ENCODE measurements at places on chromosomes 12 and 14.

DNA sequence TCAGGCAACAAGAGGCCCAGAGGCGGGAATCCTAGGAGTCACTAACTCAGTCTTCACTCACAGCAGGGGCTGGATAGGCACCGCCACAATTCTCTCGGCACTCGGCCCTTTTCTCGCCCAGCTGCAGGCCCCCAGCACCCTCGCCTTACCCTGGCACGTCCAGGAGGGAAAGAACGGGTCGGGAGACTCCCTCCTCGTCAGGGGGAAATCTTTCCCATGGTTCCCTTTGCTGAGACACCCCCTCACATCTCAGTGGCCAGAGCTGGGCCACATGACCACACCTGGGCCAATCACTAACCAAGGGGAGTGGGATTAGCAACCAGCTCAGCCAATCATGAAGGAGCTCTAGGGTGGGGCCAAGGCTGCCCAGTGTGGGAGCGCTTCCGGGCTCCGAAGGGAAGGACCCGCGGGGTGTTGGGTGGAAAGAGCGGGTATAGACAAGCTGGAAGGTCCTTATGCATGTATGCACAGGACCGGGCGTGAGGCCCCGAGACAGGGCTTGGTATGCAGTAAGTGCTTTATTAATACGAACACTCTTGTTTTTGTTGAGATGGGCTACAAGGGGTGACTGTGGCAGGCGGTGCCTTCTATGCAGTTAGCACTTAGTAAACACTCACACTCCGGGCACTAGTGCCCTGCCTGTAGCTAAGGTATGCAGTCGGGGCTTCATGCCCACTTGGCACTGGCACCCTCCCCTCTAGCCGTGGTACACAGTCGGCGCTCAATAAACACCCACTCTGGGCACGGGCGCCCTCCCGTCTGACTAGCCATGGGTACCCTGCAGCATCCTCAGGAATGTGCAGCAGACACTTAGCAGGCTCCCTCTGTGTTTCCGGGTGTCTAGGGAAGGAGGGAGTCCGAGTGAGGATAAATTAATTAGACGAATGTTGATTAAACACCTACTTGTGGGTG is 40.3 kb downstream of the ADGRD1 start:
- no peak for DNase-seq

- DNase-seq: no peak
Observed at GRCh38 chr12:112115259-112116045, 6.9 kb upstream of the NAA25 start.

GRCh38 chr14:71382315-71382714 is 475.1 kb downstream of the PCNX1 start:
- DNase-seq: no peak

DNA sequence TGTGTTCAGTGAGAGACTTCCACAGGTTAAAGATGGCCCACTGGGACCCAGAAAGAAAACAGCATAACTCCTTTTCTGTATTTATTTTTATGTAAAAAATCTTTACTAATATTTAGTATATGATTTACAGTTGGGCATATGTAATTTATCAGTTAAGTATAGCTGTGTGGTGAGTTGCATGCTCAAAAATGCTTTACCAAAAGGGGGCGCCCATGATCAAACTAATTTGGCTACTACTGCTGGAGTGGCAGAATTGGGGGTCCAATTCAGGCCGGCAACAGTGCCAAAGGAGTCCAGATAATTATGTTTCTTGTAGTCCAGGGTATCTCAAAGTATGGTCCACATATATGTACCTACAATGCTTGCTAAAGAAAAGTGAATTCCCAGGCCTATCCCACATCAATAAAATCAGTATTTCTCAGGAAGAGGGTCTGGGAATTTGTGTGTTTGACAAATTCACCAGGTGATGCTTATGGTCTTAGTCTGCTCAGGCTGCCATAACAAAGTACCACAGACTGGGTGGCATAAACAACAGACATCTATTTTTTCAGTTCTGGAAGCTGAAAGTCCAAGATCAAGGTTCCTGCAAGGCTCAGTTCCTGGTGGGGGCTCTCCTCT is 152.0 kb downstream of the KTN1 start:
- DNase-seq: peak; percentile 64

- DNase-seq: no peak
Observed at GRCh38 chr14:102221026-102221425, 81.3 kb downstream of the WDR20 start.

GRCh38 chr14:105387530-105387922 is 10.8 kb upstream of the TEX22 start:
- no peak for DNase-seq

DNA sequence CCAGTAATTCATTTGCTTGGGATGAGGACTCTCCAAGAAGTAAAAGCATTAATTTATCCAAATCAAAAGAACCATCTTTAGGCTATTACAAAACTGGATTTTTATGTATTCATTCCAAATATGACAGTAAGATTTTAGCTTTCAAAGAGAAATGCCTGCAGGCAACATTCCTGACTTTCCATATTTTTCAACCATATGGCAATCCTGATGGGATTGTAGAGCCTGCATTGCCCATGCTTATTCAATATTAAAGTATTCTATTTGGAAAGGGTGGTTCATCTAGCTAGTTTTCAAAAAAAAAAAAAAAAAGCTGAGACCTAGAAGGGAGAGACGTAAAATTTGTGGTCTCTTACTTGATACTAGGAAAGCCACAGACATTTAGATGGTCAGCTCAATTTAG is 1253.7 kb downstream of the LRFN5 start:
- DNase-seq: no peak

DNA sequence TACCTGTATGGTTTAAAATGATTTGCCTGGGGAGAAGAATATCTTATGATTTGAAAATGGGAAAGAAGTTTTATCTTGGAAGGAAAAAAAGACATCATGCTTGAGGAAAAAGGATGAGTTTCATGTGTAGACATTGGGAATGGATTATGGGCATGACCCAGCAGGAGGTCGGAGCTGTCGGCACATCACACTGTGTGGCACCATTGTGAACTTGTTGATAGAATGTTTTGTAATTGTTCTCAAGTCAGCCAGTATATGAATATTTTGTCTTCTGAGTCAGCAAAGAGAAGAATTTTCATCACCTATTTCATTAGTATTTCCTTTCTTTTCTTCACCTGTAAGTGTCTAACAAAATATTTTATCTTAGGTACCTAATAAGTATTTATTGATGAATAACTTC is 60.0 kb upstream of the HMGA2 start:
- no peak for DNase-seq

DNA sequence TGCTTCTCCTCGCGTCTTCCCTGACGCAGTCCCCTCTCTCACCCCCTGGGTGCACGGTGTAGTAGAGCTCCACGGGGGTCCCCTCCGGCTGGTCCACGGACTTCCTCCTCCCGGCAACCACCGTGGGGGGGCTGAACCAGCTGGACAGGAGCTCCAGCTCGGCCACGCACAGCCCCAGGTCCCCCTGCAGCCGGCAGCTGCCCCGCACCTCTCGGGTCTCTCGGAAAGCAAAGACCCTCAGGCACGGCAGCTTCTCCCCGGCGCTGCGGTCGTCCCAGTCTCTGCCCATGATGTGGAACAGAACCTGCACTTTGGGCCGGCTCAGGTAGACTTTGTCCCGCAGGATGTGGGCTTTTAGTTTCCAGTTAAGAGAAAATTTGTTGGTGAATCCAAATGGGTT is 203.8 kb downstream of the TMEM132D start:
- no peak for DNase-seq

DNA sequence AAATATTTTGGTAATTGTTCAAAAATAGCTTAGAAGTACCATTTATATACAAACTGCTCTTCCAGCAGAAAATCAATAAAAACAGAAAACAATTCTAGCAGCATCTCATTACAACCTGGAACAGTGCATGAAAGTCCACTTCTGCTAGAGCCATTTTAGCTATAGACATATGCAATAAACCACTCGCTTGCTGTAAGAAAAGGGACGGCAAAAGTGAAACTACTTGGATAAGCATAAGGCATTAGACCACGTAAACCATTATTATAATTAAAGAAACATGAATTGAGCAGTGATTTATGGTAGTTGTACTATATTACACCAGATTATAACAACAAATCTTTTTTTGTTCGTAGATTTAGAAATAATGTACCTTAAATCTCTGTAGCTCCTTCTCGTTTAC is 48.7 kb downstream of the LRIG3 start:
- no peak for DNase-seq

- DNase-seq: no peak
Observed at GRCh38 chr12:67952787-67953186, 36.5 kb upstream of the IFNG-AS1 start.

DNA sequence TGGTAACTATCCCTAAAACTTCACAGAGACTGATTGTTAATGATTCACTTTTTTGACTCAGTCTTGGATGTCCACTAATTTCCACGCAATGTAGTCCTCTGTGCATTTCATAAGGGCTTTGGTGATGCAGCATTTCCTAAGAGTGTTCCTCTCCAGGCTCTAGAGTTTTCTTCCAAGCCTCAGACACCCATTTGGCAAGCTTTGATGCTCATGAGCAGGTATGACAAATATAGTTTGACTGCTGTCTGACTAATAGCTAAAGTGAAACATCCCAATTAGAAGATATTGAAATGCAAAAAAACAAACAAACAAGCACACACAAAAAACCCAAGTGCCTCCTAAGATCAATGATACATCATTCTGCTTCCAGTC is 1.5 kb upstream of the VAMP1 start:
- DNase-seq: no peak

GRCh38 chr12:1848146-1848545 is 27.8 kb downstream of the LRTM2 start:
- no peak for DNase-seq

DNA sequence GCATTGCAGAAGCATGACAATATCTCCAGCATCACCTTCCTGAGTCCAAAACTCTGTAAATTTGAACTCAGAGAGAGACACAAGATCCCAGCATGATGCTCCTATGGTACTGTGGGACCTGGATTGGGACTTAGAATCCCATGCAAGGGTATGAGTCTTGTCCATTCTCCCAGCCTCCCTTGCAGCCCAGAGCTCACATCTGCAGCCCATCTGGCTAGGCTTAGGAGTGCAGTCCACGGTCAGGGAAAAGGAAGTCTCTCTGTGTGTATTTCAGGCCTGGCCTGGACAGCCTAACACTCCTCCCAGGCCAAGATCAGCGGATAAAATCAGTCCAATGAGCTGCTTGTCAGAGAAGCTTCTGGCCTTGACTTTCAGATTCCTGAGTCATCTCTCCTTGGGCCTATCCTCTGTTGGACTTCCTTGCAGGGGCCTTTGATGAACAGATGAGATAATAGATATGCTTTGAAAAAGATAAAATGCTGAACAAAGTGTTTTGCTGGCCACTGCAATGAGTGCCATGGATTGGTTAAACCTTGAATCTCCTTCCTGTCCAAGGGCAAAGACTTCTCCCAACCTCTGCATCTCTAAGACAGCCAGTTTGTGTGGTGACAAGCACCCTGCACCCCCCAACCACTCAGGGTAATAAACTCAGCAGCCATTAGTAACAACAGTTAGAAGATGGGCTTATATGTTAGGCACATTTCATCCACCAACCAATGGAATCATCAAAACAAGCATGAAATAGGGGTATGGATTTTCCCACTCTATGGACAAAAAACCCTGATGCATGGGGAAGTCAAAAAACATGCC is 412.8 kb upstream of the TBX3 start:
- no peak for DNase-seq

GRCh38 chr14:93980456-93981201 is 4.3 kb upstream of the ASB2 start:
- no peak for DNase-seq

GRCh38 chr14:90454041-90455000 is 57.5 kb downstream of the CALM1 start:
- no peak for DNase-seq

GRCh38 chr12:58117667-58118066 is 176.3 kb downstream of the ATP23 start:
- no peak for DNase-seq

DNA sequence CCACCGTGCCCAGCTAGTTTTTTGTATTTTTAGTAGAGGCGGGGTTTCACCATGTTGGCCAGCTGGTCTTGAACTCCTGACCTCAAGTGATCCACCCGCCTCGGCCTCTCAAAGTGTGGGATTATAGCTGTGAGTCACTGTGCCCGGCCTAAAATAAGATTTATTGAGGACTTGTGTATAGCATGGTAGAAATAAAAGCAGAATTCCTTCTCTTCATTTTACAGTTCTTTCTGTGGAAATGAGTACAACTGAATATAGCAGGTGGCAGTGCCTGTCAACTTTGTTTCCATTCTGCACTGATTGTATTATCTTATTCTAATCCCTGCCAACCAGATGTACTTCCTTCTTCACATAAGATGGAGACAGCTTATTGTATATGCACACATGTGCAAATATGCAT is 41.0 kb downstream of the DIP2B start:
- no peak for DNase-seq

- no peak for DNase-seq
Observed at GRCh38 chr12:15193946-15194345, 27.3 kb downstream of the RERG start.

- peak; percentile 13 for DNase-seq
Observed at GRCh38 chr12:76927170-76927784, 48.5 kb upstream of the CSRP2 start.

DNA sequence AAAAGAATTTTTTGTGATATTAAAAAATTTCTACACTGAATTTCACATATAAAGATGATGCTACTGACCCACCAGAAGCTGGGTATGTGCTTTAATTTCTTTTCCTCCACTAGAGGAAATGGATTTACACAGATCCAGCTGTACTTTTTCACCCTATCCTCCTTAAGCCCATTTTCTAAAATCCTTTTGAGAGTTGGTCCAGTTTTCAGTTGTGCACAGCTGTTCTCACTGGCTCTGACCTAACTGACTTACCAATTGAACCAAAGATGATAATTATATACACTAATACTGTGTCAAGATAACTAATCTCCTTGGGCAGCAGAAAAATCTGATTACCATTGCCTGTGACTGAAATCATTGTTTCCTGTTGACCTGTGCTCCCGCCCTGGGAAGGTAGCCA is 108.5 kb downstream of the ZFC3H1 start:
- no peak for DNase-seq

- no peak for DNase-seq
Observed at GRCh38 chr12:67764055-67764454, 115.5 kb downstream of the DYRK2 start.

GRCh38 chr12:49865109-49865781 is 22.3 kb upstream of the BCDIN3D start:
- no peak for DNase-seq

DNA sequence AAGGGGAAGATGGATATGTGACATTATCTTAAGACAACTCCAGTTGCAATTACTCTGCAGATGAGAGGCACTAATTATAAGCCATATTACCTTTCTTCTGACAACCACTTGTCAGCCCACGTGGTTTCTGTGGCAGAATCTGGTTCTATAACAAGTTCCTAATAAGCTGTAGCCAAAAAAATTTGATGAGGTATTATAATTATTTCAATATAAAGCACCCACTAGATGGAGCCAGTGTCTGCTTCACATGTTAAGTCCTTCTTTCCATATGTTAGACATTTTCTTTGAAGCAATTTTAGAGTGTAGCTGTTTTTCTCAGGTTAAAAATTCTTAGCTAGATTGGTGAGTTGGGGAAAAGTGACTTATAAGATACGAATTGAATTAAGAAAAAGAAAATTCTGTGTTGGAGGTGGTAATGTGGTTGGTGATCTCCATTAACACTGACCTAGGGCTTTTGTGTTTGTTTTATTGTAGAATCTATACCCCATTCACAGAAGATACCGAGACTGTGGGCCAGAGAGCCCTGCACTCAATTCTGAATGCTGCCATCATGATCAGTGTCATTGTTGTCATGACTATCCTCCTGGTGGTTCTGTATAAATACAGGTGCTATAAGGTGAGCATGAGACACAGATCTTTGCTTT is 36.9 kb downstream of the PSEN1 start:
- DNase-seq: peak; percentile 34

- no peak for DNase-seq
Observed at GRCh38 chr12:130879212-130879686, 7.4 kb downstream of the RAN start.

Data from CD4-positive, alpha-beta T cell treated with Interleukin-10 for 1 hour (primary cell).